ENCODE measurements at places on chromosomes 3 and 15.

DNA sequence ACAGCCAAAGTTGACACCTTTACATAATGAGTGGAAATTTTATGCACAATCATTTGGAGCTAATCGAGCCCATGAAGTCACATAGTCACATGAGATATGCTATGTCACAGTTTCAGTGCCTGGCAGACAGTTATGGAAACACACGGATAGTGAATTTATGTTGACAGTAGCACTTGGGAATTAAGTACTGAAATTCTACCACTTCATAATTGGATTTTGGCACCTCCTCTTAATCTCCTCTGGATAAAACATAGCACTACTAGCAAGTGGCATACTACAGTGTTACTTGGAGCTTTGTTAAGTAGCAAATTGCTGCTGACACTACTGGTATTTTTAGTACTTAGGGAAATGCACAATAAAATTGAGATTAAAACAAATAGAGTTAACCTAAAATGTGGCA lies 1679.4 kb downstream of the OTOL1 start:
- no peak for DNase-seq

DNA sequence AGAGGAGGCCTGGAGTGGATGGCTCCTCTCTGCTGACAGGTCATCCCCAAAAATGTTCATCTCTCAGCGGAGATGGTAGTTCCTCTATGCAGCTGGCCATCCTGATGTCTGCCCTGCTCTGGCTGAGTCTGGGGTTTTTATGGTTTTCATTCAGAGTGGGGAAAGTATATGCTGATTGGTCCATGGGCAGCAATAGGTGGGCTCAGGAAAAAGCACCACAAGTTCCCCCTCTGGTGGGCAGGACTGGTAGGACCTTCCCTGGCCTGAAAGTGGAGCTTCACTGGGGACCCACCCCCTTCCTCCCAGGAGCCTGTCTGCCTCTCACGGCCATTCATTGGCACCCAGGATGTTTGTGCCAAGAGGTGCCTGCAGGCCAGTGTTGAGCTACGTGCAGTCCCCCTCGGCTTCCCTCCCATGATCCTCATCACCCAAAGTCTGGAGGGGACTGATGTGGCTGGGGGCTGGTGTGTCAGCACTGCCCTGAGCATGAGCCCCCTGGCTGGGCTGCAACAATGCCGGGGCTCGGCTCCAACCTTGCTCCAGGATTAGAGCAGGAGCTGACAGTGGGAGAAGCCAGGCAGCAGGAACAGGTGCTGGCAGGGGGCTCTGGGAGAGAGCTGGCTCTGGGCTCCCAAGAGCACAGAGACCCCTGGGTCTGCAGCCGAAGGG lies 13.1 kb upstream of the BLOC1S6 start:
- no peak for DNase-seq

DNA sequence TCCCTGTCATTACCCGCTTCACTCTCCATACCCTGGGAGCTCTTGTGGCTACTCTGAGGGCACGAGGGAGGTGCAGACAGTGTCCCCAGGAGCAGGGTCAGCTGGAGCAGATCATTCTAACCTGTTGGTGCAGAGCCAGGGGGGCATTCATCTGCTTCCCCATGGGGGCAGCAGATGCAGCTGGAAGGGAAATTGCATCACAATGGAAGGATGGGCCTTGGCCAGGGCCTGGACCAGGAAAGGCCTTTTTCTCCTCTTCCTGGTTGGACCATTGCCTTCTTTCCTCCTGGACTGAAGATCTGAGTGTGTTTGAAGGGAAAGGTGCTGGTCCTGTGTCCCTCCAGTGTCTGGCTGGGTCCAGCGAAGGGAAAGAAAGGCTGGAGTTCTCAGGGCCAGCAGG lies 55.7 kb downstream of the EPHB1 start:
- DNase-seq = no peak

DNA sequence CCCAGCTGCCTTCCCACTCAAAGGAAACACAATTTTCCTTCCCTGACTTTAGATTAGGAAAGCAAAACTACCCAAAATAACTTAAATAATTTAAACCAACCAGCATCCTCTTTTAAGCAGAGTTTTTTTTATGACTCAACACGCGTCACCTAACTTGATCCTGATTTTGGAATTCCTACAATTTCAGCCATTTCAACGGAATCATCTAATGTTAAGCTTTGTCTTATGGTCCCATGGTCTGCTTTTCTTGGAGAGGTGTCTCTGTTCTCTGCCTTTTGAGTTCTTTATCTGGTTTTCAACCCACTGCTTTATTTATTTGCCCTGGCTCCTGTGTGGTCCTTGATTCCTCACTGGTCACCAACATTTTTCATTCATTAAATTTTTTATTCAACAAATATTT lies 219.2 kb upstream of the ARHGEF26 start:
- no peak for DNase-seq

DNA sequence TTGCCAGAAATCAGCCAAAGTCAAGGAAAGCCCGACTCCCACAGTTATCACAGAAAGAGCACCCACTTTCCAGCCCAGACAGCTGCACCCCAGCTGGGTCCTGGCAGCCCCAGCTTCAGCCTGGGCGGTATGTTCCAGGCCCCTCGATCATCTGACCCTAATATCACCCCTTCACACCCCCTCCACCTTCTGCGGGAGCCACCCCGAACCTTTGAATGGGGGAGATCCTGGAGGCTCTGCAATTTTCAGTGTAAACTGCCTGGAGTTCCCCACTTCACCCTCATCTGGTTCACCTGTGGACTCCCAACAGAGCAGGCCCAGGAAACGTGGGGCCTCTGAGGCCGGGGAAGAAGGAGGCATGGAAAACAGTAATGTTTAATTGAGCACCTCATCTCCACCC lies 5.9 kb downstream of the PRSS50 start:
- no peak for DNase-seq

DNA sequence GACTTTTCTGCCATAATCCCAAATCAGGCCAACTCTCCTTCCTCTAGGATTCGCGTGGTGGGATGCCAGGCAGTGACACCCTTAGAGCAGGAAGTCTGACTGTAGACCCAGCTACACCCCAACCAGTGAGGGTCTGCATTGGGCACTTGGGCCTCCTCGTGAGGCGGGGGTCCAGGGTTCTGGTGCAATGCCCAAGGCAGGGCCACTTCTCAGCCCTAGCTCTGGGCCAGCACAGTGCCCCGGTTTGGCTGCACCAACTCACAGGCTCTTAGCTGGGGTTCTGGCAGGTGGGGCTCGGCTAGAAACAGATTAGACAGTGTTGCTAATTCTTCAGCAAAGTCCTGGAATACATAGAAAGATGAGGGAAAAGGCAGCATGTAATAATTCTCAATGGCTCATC lies 12.7 kb downstream of the CDAN1 start:
- DNase-seq = no peak

- no peak for DNase-seq
Measured at GRCh38 chr15:51163843-51164242, 69.1 kb upstream of the TNFAIP8L3 start.
